ENCODE measurements at places on chromosomes 7 and 10.

GRCh38 chr10:75294031-75294437 is 58.3 kb upstream of the COMTD1 start:
- DNase-seq = no peak

DNA sequence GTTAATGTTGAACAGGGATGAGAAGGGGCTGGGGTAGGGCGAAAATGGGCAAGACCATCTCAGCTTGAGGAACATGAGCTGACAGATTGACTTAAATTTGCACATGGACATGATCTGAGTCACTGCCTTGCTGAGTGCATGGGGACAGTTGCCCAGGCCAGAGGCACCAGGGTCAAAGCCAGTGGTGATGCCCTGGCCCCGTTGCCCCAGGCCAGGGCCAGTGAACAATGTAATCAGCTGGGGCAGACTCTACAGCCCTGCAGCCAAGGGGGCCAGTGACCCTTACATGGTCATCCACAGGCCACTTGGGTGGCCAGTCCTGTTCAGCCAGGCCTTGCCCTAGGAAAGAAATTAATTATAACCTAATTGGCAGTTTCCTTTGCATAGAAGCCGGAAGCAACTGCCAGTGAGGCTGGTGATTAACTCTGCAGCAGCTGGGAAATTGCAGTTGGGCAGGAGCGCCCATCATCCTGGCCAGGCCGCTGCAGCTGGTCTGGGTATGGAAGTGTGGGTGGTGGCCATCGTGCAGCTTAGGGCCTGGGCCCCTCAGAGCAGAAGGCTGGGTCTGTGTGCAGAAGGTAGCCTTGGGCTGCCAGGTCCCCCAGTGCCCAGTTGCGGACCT is 9.6 kb downstream of the RET start:
- DNase-seq = no peak

DNA sequence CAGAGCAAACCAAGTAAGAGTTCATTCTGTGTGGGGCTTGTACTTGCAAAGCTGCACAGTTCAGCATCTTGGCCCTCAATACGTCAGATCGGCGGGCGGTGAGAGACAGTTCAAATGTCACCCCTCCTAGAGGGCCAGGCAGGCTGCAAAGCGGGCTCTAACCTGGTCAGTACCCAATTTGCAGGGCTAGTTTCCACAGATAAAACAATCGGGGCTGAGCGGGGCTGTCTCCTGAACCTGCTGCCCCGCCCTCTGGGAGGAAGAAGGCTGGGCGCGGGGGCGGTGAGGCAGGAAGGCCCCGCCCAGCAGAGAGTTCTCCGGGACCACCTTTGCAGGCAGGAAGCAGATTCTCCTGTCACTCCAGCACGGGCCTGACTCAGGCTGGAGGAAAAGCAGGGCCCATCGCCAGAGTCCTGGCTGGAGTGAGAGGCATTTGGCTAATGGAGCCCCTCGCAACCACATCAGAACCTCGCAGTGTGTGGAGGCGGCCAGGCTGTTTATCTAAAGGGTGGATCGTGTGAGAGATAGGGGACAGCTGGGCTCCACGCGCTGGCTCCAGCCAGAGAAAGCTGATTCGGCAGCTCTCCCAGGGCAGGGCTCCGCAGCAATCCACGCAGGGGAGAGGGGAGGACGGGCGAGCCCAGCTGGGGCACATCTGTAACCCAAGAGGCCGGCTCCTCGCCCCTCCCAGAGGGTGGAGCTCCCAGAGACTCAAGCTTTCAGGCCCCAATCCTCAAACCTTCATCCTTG is 83.1 kb downstream of the SH3PXD2A start:
- no peak for DNase-seq

DNA sequence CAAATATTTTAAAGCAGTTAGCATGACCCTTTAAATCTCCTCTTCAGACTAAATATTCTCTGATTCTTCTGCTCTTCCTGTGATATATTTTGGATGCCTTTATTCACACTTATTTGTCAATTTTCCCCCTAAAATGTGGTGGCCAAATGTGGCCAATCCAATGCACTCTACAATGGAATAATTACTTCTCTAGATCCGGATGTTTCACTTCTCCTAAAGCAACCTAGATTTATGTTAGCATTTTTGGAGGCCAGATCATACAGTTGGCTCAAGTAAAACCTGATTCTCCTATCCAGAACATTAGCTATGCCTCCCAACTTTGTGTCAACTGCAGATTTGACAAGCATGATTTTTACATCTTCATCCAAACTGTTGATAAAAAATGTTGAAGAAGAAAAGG is 153.7 kb downstream of the CREB5 start:
- DNase-seq = no peak

DNA sequence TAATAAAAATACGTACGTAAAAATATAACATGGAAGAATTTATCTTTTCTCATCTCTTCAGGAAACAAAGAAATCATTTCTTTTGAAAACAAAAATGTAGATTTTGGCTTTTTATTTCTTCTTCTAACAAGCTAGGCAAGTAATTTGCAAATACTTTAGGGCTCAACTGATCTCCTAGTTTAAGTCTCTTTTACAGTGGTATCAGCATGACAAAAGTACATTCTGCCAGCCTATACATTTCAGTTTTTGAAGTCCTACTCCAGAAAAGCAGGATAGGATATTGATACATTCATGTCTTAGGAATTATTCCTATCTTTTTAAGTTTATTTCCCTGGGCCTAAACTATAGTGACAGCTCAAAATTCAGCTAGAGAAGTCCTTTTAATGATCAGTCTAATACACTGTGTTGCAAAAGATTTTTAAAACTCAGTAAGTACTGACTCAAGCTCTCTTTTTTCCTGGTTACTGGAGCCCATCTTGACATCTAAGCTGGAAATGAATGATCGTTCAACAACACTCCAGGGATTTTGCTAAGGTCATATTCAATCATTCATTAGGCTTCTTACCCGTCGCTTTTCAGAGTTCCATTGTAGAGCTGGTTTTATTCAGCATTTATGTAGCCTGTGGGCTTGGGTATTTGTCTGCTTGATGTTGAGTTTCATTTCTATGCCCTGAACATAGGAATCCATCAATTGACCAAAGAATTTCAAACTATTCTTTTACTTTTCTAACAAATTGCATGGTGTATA is 12.2 kb upstream of the FAM53B start:
- DNase-seq = no peak

GRCh38 chr10:17758200-17758599 is 6.2 kb downstream of the TMEM236 start:
- no peak for DNase-seq

GRCh38 chr10:80199828-80200227 is 5.5 kb downstream of the ANXA11 start:
- DNase-seq = peak; percentile 40

DNA sequence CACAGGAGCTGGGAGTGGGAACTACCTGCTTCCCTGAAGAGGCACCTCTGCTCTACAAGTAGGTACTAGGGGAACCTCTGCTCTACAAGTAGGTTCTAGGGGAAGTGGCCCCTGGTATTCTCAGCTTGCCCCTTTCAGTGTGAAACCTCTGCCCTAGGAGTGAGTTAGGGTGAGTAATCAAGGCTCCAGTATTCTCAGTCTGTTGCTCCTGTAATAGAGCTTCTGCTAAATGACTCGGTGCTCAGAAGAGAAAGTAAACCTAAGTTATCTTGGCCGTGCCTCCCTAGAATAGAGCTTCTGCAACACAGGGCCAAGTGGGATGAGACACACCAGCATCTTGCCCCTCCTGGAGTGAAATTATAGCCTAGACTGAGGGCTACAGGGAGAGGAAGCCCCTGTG is 13.4 kb upstream of the RASSF4 start:
- no peak for DNase-seq

DNA sequence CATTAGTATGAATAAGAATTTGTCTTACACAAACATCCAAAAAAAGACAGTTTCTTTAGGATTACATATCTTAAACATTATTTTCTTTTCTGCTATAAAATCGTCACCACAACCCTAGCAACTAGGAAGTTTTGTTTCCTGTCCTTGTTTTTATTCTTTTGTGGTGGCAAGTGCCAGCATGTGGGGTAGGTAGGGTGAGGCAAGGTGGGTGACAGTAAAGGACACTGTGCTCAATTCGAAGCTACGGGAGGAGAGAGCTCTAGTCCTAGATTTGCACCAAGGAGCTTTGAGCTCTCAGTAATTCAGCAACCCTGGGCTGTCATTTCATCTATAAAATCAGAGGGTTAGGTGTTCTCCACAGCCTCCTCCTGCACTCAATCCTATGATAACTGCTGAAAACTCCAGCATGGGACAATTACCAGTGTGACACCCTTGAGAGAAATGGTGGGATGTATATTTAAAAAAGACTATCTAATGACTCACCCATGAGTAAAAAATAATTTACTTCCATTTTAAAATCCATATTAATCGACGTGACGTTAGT is 187.1 kb downstream of the FAM107B start:
- DNase-seq = no peak

- peak; percentile 33 for DNase-seq
Measured at GRCh38 chr10:124262234-124262865, 156.4 kb downstream of the OAT start.

DNA sequence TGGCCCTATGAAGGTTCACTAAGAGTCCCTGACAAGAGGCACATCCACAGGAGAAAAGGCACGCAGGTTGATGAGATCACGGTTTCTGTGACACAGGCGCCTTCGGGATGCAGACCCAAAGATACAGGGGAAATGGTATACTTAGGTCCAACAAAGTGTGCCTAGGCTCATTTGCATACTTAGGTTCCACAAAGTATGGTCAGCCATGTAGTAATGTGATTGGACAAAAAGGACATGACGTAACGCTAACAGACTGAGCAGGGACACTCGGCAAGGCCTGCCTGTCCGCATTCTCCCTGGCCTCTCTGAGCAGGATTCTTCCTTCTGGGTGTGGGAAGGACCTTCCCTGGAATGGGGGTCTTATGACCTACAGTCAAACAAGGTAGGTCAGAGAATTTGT is 190.6 kb downstream of the CELF2 start:
- DNase-seq = no peak

DNA sequence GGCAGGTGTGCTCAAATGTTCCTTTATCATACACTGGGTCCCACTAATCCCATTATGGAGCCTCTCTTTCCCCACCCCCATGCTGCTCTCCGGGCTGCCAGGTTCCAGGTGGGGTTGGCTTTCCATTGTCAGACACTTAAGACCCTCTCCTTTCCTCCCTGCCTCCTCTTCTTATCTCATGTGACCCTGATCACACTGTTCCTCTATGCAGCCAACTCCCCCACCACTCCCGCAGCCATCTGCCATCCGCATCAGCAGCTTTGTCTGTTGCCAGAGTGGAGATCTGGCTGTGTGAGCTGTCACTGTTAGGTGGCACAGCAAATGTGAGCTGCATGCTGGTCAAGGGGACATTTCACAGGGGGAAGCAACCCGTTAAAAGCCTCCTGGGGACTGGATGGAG is 391.4 kb downstream of the TNS3 start:
- DNase-seq = no peak

DNA sequence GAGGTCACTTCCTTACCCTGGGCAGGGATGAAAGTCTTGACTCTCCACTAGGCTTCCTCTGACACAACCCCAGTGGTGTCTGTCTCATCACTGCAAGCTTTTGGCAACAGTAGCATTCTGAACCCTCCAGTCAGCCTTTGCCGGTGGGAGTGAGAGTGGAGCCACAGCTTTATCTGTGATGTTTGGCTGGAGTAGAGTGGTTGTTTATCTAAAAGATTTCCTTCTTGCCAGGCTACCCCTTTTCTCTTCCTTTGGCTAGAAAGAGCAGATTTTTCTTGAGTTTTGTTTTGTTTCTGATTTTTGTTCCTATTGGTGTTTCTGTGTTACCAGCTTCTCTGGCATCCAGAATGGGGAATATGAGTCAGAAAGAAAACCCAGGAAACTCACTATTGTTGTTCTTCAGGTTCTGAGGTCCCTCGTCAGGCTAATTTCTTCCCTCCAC is 98.9 kb upstream of the KIF5B start:
- no peak for DNase-seq

DNA sequence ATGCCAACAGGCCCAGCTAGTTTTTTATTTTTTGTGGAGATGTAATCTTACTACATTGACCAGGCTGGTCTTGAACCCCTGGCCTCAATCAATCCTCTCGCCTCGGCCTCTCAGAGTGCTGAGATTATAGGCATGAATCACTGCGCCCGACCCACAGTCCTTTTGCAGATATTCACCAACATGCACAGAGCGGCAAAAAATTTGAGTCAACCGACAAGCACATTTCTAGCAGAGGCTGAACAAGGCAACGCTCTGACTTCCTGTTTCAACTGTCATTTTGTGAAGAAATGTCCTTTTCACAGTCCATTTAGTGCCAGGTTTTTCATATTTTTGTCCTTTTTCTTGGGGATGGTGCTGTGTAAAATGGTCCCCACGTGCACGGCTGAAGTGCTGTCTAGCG is 71.1 kb upstream of the KAT6B start:
- no peak for DNase-seq

- peak; percentile 80 for DNase-seq
Measured at GRCh38 chr10:63628526-63629362, 107.5 kb downstream of the REEP3 start.

GRCh38 chr7:76294344-76295024 is 8.0 kb upstream of the HSPB1 start:
- DNase-seq = peak; percentile 95

GRCh38 chr10:95640891-95641315 is 15.6 kb downstream of the ALDH18A1 start:
- DNase-seq = no peak

- DNase-seq = peak; percentile 16
Measured at GRCh38 chr10:16809074-16809718, 8.0 kb downstream of the RSU1 start.

DNA sequence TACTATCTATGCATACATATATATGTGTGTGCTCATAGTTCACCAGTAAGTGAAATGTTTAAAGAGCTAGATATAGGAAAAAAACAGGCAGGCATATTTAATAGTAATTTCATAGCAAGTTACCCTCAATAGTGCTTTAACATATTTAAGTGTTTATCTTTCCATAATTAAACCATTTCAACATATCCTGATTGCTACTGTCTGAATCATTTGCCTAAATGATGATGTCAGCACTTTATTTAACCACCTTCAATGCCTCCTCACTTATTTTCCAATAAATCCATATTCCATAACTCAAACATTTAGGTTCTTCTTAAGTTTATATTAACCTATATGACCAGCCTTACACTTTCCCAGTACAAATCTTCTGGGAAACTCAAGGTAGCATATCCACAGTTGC is 601.1 kb downstream of the ARL4A start:
- no peak for DNase-seq

Measured in midbrain (tissue), 1 donor.